ENCODE measurements at places on chromosomes 7 and 10. TPM values are rescaled to one million over a fixed set of nuclear protein-coding genes. Genes with fewer than 3 reads are reported as not detected.
A peak's percentile ranks its signal among the peaks of the same experiment; 100 is the strongest.

Gene FXYD4
- not detected for polyA plus RNA-seq

GRCh38 chr10:100802607-100803006, 57.2 kb downstream of the PAX2 start:
- no peak for DNase-seq

DNA sequence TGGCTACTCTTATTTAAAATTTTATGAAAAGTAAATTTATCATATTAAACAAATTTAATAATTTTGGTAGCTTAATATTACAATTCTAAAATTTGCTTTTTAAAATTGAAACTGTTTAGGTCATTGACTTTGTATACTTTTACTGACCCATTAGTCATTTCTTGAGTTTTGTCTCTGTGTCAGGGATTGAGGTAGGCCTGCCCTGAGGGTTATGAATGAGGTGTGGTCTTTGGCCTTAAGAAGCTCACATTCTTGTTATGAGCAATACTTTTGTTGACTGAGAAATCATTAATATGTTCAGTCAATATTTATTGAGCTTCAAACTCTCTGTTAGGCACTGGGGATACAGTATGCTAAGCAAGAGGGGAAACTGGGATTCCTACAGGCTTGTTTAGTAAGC, 47.0 kb upstream of the RPA3 start:
- no peak for DNase-seq

- DNase-seq, result no peak
These were observed 326.3 kb upstream of the DGKB start for GRCh38 chr7:15228831-15229230.

DNA sequence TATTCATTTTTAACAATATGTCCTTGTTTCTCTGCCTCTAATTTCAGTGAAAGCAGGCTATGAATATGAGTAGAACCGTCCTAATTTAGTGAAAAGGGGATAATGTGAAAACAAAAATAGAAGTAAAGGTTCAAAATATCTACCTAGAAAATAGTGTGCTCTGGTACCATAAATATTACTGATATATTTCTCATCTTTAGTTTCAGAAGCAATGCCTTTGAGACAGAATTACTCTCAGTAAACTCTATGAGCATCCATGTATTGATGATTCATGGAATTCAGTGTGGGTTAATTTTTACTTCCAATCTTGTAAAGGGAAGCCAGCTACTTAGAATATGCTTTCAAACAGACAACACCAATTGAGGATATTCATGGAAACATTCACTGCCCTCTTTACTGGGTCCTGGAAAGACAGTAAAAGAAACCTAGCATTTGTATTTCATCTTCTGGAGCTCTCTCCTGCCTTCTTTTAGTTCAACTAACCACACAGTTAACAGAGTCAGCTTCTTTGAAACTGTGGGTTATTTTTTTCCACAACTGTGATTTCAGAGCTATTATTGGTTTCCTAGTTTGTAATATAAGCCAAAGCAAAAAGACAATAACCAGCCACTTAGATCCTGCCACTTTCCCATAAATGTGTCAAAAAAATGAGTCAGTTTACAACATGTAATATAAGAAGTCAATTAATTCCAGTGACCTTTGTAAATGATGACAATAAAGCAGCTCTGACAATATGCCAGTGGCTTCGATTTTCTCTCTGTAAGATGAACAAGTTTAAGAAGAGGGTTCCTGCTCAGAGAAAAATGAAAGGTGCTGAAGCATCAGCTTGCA, 1.7 kb downstream of the LRRN3 start:
- peak; percentile 43 for DNase-seq

Gene ITPRID1
- 0.25 TPM for polyA plus RNA-seq

DNA sequence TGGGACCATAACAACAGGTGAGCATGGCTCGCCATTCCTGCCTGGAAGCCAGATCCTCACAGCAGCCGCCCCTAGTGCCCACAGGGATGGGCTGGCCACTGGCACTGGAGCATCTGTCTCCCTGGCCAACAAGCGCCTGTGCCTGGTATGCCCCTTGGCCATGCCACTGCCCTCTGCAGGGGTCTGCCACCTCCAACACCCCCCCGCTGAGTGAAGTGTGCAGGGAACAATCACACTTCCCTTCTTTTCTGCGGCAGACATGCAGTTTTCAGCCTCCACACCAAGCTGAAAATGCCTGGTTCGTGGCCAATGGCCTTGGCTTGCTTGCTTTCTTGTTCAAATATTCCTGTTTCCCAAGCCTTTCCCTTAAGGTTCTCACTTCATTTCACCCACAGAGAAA, 50.7 kb downstream of the HSPA12A start:
- no peak for DNase-seq

DNA sequence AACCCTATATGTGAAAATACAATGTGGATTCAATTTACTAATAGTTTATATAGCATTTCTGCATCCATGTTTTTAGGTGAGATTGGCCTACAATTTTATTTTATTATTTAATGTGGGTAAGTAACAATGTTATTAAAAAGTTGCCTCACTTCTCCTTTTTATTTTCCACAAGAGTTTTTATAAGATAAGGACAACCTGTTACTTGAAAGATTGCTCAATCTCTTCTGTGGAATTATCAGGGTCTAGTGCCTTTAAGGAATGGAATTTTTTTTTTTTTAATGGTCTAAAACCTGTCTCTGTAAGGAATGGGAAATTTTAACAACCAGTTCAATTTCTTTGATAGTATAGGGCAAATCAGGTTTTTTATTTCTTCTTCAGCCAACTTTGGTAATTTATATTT, 53.9 kb upstream of the RAB18 start:
- DNase-seq, result no peak

- peak; percentile 37 for DNase-seq
These were observed 96.6 kb upstream of the RNF32 start for GRCh38 chr7:156543699-156544598.

Gene HHEX
- 7.1 TPM for polyA plus RNA-seq

GRCh38 chr7:92244808-92245486, 767 bp downstream of the KRIT1 start:
- peak; percentile 57 for DNase-seq

DNA sequence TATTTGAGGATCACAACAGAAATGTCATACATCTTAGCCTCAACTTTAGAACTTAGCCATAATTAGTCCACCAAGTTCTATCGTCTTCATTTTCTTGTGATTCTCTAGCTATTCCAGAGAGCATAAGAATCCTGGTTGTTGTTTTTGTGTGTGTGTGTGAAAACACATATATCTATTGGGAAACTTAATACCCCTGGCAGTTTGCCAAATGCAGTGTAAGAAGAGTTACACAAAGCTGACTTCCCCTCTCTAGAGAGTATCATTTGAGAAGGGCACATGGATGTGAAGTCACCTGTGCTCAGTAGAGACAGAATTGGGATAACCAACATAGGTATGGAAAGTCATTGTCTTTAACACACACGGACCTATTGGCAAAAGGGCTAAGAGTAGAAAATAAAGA, 19.3 kb downstream of the FOXI2 start:
- no peak for DNase-seq

GRCh38 chr7:194252-195009, 2.1 kb downstream of the FAM20C start:
- peak; percentile 69 for DNase-seq

- peak; percentile 13 for DNase-seq
These were observed 305.9 kb upstream of the SMIM30 start for GRCh38 chr7:113424185-113424817.

DNA sequence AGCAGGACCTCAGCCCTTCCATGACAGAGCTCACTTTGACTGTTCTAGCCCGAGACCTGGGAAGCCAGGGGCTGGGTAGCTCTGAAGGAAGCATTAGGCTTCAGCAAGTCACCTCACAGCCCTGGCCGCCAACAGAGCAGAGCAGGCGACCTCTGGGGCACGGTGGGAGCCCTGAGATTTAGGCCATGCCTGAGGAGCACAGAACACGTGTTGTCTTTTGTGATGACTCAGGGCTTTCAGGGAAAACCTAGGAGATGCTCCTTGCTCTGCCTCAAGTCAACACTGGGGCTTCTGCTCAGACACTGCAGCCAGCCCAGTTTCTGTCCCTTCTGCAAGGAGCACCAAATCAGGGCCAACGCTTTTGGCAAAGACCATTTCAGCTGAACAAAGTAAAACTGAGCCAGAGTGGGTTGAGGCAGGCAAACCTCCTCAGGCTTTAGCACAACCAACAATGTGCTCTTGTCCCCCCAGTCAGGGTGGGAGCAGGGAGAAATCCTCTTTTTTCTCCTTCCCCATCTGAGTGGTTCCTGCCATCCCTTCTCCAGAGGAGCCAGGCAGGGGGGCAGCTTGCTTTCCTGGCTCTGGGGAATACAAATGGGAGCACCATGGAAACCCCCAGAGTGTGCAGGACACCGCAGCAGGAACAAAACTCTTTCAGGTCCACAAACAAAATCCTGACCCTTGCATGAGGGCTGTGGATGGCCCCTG, 14.4 kb downstream of the CAMK2G start:
- DNase-seq, result no peak

Measured in large intestine (tissue), 12 donors.